Stimulated activated CD8-positive, alpha-beta memory T cell treated with anti-CD3 and anti-CD28 coated beads, Interleukin-4, amount 100 ng/mL, for 1 hour (primary cell): ENCODE measurements at places on chromosomes 4 and X.

- DNase-seq: no peak
These were observed 175.7 kb upstream of the BCOR start for GRCh38 chrX:40273356-40274050.

GRCh38 chrX:103464774-103465117 lies 54.5 kb downstream of the RAB40A start:
- DNase-seq: peak; percentile 14

DNA sequence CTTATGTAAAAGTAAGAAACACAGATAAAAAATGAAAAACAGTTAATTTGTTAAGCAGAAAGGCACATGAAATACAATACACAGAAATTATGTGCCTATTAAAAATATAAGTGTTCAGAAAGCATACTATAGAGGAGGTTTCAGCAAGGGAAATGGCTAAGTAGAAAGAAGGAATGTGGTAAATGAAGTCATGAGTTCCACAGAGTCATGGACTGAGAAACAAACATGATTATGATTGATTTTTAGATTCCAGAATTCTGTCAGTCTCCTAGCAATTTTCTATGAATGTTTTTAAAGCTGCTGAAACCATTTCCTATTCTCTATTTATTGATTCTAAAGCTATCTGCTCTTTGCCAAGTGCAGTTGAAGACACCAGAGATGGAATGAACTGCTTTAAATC lies 1398.4 kb downstream of the ARAP2 start:
- DNase-seq: no peak

- no peak for DNase-seq
These were observed 21.2 kb upstream of the VCX2 start for GRCh38 chrX:8192276-8192675.

GRCh38 chr4:96342790-96343455 lies 503.0 kb downstream of the PDHA2 start:
- DNase-seq: no peak

DNA sequence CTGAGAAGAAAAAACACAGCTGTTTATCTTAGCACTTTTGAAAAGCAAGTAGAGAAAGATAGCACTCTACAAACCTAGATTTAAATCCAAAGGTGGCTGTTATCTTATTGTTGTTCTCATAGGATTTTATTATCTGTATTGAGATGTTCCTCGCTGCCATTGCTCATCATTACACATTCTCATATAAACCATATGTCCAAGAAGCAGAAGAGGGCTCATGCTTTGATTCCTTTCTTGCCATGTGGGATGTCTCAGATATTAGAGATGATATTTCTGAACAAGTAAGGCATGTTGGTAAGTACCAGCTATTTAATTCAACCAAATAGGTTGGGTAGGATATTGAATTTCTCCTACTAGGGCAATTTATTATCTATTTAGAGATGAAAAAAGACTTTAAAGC lies 16.4 kb downstream of the TMEM184C start:
- no peak for DNase-seq

DNA sequence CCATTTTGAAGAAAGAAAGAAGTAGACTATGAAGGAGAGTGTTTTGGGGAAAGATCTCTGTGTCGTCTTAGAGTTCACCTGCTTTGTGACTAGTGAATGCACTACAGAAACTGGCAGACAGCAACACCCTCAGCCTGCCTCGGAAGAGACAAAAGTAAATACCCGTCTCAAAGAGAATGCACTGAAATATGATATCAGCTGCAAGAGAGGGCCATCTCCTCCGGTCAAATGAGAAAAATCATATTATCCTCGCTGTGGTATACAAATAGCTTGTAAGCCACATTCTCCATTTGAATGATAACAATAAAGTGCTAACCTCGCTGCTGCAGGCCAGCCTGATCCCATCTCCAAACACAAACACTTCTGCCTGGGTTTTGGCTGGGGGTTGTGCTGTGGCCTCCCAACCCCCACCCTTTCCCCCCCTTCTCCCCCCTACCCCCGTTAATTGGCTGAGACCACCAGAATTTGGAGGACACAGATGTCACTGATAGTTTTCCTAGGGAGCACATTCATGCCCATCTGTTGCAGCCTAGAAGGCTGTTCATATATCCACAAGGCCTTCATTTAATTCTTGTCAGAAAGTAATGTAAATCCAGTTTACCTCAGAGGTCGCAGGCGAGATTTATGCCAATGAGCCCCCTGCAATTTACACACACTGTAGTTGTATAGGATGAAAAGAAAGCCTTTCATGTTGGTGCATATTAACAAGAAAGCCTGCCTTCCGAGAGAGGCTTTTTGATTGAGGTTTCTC lies 46.3 kb downstream of the ALPK1 start:
- no peak for DNase-seq

DNA sequence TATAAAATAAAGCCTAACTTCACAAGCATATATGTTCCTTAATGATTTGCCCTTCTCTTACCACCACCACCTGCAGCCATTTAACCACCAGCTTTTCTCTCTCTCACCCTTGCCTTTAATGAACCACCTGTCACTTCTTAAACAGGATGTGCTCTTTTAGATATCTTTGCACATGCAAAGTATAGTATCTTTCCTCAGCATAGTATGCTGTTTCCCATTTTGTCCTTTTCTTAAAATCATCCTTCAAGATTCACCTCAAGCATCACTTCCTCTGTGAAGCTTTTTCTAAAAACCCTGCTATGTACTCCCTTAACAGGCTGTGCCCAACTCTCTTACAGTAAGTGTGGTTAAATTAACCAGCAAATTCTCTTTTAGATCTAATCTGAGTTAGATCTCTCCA lies 8.2 kb upstream of the CNOT6L start:
- DNase-seq: no peak

GRCh38 chr4:146634825-146635224 lies 3.9 kb upstream of the POU4F2 start:
- DNase-seq: no peak

DNA sequence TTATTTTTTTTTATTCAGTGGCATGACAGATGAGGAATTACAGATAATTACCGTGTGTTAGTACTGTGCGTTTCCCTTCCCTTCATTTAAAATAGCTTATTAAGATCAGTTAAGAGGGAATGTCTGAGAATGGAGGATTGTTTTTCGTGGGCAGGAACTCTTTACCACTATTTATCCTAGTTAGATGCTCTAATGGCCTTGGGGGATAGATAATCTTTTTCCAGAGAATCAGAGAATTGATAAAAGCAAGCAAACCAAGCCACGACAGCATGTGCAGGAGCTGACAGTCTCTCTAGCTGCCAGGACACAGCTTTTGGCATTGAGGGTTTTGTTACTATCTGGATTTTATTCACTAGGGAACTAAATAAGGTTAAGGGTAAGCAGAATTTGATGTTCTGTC lies 128.7 kb downstream of the DCLK2 start:
- no peak for DNase-seq

- DNase-seq: no peak
These were observed 124.9 kb downstream of the RELL1 start for GRCh38 chr4:37561196-37561802.

- no peak for DNase-seq
These were observed 40.2 kb downstream of the SH3KBP1 start for GRCh38 chrX:19846995-19847790.

- no peak for DNase-seq
These were observed 261.5 kb downstream of the DCHS2 start for GRCh38 chr4:154230091-154230490.

DNA sequence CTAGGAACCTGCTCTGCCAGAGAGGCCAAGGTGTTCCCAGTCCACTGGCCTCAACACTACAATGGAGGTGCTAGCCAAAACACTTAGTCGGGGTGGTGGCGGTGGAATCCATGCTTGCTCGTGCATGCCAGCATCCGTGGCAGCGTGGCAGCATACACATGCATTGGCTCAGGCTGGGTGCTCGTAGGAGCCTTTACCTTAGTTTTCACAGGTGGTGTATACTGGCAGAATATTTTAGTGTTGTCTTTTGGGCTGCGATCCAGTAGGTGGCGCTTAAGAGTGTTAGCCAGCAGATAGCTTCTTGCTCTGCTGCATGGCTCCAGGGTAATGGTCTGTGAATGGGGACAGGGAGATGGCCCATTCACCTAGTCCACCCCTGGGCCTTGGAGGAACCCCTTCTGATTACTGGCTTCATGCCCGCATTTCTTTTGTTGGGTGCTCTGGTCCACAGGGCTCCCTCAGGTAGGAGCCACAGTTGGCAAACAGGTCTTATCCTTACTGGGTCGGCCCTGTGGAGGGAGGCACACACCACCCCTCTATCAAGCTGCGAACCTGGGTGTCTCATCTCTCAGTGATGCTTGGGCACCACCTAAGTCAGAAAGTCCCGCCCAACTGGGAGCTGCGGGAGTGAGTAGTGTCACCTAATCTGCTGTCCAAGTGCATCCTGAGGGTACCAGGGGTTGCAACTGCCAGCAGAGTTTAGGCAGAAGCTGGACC lies 40.0 kb downstream of the RIPPLY1 start:
- no peak for DNase-seq

DNA sequence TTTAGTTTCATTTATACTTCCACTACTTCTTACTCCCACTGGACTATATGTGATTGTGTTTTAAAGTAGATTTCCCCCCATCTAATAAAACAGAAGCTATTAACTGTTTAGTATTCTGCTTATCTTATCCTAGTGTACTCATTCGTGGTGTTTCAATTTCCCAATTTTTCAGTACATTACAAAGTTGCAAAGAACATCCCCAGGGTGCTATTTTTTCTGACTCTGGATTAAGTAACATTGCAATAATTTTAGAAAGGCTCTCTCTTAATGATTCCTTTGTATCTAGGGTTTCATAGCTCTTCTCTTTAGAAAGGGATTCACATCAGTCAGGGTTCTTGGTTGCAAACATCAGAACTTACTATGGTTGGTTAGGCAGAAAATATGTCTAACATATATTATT lies 317.9 kb upstream of the DIPK2B start:
- DNase-seq: no peak

DNA sequence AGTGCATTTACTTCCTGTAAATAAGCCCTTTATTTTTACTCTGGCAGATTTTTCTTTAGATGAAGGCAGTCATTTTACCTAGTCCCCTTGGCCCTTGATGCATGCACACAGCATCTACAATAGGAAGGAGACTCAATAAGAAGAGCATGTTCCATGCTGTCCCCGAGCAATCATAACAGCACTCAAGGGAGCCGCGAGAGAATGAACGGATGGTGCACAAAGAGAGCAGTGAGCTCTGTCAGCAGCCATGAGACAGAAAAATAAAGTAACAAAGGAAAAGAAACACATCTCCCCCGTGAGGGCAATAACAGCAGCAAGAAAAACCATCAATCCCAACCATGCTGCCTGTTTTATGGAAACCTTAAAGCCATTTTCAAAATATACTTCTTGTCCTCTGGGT lies 11.9 kb downstream of the SMIM31 start:
- no peak for DNase-seq

GRCh38 chrX:20270562-20270890 lies 3.8 kb upstream of the RPS6KA3 start:
- no peak for DNase-seq

- DNase-seq: no peak
These were observed 552.1 kb downstream of the SPOCK3 start for GRCh38 chr4:166682200-166682599.

DNA sequence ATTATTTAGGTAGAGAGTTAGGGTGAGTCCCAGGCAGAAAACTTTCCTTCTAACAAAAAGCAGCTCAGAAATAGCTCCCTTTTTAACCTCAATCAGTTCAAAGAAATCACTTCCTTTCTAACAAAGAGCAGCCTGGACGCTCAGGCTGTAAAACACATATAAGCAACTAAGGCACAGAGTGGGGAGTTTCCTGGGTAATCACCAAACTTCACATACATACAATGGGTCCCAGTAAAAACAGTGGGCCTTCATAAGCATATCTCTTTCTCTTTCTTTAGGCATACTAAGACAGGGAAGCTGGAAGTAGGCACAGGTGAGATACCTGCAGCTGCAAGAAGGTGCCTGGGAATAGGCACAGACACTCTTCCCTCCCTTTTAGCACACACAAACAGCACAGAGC lies 4.9 kb upstream of the NAF1 start:
- DNase-seq: no peak

- DNase-seq: no peak
These were observed 36.4 kb downstream of the TMEM131L start for GRCh38 chr4:153502584-153502983.

DNA sequence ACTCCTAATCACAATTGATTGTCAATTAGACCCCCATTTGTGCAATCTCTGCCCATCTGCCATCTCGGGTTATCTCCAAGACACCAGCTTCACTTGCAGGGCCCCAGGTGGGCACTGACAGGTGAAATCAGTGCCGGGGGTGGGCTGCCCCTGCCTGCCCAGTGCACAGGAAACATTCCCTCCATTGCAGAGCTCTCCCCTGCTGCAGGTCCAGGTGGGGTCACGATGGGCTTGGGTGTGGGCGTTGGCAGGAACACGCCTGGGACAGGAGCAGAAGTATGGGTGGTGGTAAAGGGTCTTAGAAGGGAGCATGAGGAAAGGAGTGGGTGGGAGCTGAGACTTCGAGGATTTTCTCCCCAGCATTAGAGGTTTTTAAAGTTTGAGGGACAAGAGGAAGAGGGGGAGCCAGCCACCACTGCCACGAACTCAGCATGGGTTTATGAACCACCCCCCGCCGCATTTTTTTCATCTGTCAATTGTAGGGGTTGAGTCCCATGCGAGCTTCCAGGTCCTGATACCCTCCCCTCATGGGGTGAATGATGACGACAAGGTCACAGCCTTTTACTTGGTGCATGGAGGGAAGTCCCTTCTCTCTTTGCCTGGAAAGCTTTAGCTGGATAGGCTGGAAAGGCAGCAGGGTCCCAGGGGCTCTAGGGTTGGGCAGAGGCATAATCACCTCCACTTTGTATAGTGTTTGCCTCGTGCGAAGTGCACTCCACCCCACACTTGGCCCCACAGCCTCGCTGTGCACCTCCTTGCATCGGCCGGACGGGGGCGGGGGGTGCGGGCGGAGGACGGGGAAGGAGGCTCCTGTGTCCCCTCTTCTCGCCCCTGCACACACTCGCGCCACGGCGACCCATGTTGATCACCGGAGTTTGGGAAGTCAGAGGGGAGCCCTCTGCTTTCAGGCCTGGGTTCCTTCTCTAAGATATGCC lies 3.5 kb upstream of the NKX1-1 start:
- DNase-seq: no peak

GRCh38 chrX:135505351-135505750 lies 15.1 kb upstream of the INTS6L start:
- DNase-seq: no peak

- no peak for DNase-seq
These were observed 92.1 kb downstream of the CEP135 start for GRCh38 chr4:56040842-56041241.

GRCh38 chrX:38112566-38112965 lies 106.2 kb downstream of the SYTL5 start:
- DNase-seq: no peak

GRCh38 chrX:1419545-1420355 lies 27.8 kb upstream of the SLC25A6 start:
- DNase-seq: no peak

DNA sequence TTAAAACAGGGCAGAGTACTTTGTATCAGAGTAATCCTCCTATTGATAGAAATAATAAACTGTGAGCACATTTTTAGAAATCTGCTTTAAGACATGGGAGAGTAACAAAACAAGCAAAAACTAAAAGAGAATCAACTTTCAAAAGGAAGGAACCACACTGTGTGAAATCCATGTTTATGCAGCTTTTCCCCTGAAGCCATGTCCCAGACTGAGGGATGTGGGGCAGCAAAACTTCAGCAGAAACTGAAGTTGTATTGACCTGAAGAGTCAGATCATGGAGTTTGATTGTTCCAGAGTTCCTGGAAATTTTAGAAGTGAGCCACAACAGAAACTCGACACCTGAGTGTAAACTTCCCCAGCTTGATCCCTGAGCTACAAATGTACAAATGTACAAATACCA lies 53.2 kb downstream of the COMMD8 start:
- DNase-seq: no peak
